Activated T-helper 9 cell treated with anti-CD3 and anti-CD28 coated beads, Interleukin-2, amount 50 U/mL, for 16 hours (primary cell): ENCODE measurements at places on chromosomes 12 and 14.

GRCh38 chr12:112546339-112546738, 127.6 kb downstream of the PTPN11 start:
- no peak for DNase-seq

- no peak for DNase-seq
Observed at GRCh38 chr14:57302883-57303282, 34.1 kb downstream of the AP5M1 start.

- no peak for DNase-seq
Observed at GRCh38 chr12:73951956-73952703, 585.5 kb upstream of the ATXN7L3B start.

DNA sequence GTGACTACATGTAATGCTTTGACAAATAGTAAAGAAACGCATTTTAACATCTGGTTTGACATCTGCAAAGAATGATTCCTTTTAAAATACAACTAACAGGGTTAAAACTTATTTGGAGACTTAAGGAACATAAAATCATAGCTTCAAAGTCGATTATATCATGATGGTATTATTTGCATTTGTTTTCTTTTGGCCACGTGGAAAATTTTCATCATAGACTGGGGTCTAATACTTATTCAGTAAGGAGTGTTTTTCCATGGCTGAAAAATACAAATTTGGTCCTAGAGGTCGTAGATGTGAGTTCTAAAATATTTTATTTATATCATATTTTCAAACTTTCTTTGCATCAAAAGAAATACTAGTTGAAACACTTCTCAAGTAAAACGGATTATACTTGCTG, 31.5 kb upstream of the LMNTD1 start:
- no peak for DNase-seq

- no peak for DNase-seq
Observed at GRCh38 chr14:78450669-78451318, 280.6 kb downstream of the NRXN3 start.

DNA sequence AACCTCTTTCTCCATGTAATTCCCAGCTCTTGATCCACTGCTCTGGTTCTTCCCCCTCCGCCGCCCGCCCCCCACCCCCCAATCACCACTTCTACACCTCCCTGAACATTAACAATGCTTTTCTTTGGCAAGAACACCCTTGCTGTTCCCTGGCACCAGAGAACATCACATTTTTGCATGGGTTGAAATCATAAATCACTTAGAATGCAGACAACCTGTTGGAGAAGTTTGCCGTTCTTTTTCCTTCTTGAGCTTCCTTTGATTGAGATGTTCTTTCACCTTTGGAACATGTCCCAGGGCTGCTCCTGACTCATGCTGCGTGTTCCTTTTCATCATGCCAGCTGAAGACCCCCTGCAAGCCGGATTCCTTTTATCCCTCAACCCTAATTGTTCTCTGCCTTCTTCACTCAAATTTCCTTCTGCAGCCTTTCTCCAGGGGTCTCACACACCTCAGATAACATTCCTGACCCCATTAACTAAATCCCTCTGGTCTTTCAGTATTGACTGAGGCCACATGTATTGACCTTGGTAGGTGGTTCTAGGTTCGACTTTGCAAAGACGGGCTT, 294.1 kb upstream of the TMPO start:
- no peak for DNase-seq

DNA sequence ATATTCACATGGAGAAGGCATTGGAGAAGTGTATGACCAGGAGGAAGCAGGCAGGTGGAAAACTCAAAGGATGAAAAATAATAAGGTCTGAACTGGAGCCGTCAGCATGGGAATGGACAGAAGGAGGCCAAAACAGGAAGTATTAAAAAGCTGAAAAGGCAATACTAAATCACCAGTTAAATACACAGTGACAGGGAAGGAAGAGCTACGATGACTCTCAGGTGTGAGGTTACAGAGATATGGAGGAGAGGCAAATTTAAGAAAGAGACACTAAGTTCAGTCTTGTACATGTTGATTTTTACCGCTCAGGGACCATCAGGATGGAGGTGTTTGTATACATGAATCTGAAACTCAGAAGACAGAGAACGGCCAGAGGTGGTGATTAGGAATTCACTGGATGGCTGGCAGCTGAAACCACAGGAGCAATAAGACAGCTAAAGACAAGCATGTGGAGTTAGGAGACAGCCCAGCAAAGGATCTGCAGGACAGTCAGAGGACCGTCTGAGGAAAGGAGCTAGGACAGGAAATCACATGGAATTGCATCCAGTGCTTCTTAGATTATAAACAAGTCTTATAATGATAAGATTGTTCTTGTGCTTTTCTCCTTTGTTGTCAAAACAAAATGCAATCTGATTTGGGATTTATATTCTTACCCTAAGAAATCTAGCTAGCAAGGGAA, 33.9 kb upstream of the CDKN3 start:
- DNase-seq, result no peak

DNA sequence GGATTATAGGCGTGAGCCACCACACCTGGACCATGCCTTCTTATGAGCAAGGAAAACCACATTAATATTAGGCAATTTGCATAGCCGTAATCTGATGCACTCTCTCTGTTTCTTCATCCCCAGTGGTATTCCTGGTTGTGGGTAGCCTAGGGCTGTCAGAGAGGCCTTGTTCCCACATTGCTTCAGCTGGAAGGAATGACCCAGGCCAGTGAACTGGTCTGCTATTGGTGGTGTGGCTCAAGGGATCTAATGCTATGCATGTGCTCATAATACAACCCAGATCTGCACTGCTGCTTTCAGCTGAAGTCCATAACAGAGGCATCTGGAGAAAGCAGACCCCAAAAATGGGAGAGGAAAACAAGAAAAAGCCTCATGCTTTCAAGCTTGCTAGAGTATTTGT, 33.1 kb upstream of the G2E3 start:
- DNase-seq, result no peak

- no peak for DNase-seq
Observed at GRCh38 chr14:92033906-92034687, 5.8 kb downstream of the TRIP11 start.

GRCh38 chr12:2844786-2845185, 10.0 kb upstream of the NRIP2 start:
- DNase-seq, result no peak

- DNase-seq, result no peak
Observed at GRCh38 chr14:75279153-75279762, 630 bp downstream of the FOS start.

DNA sequence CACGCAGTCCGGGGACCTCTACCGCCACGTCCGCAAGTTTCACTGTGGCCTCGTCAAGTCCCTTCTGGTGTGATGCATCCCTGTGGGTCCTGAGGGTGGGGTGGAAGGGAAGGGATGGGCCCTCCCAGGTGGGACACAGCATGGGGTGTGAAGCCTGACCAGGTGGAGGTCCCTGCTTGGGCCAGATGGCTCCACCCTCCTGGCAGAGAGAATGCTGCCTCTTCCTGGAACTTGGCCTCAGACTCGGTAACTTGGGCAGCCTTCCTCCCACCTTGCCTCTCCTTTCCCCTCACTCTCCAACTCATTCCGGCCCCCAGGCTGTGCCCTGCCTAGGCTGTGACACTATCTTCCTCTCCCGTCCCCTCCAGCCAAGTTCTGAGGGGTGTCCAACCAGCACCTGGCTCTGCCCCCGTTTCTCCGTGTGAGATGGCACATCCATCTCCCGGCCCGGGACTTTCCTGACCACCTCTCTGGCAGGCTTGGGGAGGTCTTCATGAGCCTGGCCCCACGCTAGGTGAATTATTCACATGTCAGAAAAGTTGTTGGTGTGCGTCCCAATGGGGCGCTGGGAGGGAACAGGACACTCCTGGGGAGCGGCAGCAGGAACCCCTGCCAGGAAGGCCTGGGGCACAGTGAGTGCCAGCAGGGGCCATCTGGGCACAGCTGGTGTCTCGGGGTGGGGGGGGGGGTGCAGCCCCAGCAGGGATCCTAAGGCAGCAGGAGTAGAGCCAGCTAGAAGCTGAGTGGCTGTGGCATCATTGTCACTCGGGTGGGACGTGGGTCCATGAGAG, 1.7 kb downstream of the ZBTB42 start:
- no peak for DNase-seq

- no peak for DNase-seq
Observed at GRCh38 chr12:131007031-131007739, 53.5 kb downstream of the ADGRD1 start.

DNA sequence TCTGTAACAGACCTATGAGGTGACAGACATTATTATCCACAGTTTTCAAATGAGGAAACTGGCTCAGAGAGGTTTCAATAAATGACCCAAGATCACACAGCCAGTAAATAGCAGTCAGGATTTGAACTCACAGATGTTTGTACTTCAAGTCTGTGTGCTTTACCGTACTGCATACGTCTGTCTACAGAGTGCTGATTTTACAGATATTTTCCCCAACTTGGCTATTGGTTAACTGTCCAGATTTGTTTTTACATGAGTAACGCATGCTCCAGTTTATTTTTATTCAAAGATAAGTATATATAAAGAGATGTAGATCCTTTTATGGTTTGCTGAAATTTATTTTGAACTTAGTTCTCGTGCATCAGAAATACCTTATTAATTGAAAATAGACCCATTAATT, 65.7 kb upstream of the SLC38A2 start:
- DNase-seq, result no peak

DNA sequence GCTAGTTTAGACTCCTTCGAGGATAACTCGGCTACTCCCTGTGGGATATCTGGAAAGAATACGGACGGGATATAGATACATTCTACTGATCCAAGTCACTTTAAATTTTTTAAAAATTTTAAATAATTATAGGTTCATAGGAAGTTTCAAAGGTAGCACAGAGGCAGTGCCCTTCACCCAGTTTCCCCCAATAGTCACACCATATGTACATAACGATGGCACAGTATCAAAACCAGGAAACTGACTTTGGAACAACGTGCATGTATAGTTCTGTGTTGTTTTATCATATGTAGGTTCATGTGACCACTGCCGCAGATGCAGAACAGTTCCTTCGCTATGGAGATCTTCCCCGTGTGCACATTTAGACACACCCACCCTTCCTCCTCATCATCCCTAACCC, 352.3 kb downstream of the CACNA1C start:
- DNase-seq, result no peak
